ENCODE measurements at places on chromosomes 2 and 18.

GRCh38 chr2:216717491-216717901 is 22.1 kb upstream of the IGFBP5 start:
- DNase-seq = no peak

GRCh38 chr2:215726070-215726469 is 287.3 kb downstream of the MREG start:
- DNase-seq = no peak

- peak; percentile 47 for DNase-seq
Measured at GRCh38 chr2:66495788-66496640, 61.1 kb downstream of the MEIS1 start.

DNA sequence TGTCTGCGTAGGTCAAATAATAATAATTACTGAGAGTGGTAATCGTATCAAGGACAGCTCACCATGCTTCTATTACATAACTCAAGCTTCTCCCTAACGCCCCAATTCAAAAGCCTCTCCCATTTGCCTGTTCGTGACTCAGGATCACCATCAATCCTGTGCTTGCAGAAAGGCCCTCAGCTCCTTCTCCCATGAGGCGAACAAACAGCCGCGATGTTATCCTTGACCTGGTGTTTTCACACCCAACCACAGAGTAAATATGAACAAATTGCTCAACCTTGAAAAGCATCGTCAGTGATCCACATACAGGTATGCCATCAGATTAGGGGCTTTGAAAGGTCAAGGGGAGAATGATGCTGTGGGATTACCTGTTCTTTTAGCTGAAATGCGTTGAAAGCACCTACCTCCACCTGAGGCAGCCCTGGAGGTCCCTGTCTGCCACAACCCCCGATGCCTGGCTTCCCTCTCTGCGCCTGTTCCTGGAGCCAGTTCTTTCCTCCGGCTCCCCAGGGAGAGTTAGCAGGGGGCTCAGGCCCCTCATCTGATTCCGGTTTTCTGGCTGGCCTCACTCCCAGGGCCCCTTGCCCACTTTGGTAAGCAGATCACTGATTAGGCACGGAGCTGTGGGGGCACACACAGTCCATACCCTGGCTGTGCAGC is 39.1 kb upstream of the ODC1 start:
- no peak for DNase-seq

DNA sequence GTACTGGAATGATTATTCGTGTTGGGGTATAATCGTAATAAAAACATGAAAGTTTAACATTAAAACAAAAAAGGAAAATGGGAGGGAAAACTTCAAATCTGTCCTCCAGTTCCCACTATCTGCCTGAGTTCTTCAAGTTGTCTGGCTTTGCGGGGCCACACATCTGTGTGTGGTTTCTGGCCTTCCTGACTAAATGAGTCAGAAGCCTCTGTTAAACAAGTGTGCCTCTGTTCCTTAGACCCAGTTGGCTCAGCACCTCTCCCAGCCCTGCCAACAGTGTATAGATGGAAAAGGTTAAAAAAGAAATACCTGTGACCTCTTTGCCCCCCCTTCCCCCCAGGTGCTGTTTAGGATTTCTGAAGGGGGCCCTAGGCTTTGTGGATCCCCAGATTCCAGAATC is 30.2 kb downstream of the XDH start:
- no peak for DNase-seq

DNA sequence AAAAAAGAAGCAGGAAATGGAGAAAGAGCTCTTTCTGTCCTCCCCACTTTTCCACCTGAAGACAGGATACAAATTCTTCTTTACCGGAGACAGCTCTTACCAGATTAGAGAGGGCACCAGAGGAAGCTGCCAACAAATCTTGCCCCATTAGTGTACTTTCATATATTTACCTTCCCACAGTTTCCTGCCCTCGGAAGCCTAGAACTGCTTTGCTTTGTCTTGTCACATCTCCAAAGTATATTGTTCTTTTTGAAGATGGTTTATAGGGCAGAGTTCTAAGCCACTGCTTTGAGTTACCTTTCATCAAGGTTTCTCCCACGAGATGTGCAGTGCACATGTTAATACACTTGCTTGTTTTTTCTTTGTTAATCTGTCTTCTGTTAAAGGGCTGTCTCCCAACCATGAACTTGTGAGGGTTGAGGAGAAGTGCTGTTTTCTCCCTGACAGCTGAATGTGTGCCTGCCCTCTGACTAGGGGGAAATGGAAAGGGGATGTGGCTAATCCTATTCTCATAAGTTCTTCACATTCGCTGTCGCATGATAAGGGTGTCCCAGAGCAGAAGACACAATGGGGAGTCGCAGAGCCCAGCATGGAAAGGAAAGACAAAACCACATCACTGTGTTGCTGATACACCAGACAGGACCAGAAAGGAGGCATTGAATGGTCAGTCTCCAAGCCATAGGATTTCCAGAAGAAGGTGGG is 24.2 kb downstream of the CENPA start:
- no peak for DNase-seq

DNA sequence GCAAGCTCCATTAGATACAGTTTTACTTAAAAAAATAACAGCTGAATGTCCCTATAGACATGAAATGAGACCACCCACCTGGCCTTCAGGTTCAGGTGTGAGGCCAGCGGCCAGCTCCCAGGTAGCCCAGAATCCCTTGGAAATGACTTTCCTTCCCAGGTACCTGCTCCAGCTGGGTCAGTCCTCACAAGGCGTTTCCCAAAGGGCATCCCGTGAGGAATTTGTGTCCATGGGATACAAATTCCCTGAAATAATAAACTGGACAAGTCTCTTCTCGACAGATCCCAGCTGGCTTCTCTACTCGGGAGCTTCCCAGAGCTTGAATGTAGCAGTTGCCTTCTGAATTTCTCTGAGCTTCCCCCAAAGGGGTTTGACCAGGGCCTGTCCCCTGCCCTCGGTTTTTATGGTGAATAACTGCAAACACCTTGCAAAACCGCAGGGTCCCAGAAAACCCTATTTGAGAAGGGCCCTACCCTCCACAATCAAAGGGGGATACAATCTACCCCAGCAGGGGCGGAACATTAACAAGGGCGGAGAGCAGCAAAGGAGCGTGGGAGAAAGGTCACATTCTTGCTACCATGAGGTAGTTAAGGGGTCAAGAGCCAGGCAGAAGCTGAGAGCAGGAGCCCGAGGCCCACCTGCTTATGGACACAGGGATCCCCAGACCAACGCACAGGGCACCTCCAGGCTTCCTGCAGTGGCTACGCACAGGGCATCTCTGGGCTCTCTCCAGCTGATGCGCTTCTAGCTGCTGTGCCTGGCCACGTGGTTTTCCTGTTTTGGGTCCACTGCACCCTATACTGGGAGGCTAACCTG is 107.7 kb downstream of the HDAC4 start:
- DNase-seq = no peak

- no peak for DNase-seq
Measured at GRCh38 chr18:43581936-43582519, 304.7 kb upstream of the SYT4 start.

DNA sequence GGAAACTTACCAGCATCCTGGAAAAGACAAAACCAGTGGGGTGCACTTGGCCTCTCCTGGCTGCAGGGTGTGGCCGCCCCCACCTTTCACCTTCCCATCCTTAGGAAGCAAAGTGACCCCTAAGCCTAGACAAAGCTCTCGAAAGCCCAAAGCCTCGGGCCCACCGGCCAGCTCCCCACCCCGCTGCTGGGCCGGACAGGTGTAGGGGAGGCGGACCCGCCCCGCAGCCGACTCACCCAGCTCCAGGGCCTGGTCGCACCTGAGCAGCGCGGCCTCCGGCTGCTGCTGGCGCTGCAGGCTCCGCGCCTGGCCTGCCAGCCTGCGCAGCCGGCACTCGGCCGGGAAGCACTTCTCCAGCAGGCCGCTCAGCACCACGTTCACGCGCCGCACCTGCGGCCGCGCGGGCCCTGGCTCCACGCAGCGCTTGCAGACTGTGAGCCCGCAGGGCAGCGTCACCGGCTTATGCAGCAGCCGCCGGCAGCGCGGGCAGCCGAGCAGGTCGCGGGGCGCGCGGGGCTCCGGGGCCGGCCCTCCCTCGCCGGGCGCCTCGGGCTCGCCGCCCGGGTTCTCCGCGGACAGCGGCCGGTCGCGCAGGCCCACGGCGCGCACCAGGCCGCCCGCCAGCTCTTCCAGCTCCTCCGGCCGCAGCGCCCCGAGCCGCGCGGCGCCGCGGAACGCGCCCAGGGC is 979 bp downstream of the LONRF2 start:
- peak; percentile 71 for DNase-seq

DNA sequence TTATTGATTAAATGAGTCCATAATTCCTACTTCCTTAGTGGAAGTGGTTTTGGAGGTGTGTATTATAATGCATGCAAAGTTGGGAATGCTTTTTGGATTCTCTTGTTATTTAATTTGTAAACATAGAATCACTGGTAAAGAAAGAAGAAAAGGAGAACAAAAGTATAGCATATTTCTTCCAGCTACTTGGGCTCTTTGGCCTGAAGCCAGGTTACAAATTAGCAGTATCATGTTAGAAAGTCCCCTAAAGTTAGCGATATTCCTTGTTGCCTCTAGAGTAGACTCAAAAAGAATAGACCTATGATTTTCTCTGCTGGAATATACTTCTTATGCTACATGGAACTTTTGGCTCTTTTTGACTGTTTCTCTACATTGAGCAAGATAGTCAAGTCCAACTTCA is 60.6 kb upstream of the CD28 start:
- DNase-seq = no peak

DNA sequence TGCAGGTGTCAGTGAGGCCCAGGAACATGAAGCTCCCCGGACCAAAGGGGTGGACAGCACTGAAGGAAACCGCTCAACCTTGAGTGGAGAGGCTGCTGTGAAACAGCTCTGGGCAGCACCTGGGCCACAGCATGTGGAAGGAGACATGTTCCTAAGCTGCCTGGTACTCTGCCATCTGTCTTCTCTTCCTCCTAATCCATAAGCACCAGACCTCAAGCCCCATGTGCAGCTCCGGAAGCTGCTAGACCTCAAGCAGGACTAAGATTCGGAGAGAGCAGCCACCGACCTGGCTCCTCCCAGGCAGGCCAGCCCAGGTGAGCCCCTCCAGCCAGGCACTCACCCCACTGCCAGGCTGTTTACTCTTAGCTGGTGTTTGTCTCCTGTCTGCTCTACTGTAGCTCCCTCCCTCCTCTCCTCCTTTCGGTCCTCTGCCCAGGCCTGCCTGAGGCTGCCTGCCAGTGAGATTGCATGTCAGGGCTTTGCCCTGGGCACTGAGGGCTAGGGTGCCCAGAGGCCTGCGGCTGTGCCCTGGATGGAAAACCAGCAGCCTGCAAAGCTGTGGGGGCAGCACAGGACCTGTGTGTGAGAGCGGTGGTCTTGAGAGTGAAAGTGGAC is 53.7 kb downstream of the BCL11A start:
- DNase-seq = no peak

- DNase-seq = no peak
Measured at GRCh38 chr2:187136646-187137045, 287.7 kb upstream of the ZSWIM2 start.

DNA sequence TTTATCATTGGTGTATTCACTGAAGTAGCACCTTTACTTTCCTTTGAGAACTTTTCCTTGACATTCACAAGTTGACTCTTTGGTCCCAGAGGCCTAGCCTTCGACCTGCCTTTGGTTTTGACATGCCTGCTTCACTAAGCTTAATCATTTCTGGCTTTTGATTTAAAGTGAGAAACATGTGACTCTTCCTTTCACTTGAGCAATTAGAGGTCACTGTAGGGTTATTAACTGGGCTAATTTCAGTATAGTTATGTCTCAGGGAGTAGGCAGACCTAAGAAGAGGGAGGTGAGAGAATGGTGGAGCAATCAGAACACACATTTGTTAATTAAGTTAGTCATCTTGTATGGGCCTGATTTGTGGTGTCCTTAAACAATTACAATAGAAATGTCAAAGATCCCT is 1040.7 kb upstream of the SLC39A10 start:
- no peak for DNase-seq

- no peak for DNase-seq
Measured at GRCh38 chr18:35192415-35192814, 48.4 kb upstream of the ZNF397 start.

DNA sequence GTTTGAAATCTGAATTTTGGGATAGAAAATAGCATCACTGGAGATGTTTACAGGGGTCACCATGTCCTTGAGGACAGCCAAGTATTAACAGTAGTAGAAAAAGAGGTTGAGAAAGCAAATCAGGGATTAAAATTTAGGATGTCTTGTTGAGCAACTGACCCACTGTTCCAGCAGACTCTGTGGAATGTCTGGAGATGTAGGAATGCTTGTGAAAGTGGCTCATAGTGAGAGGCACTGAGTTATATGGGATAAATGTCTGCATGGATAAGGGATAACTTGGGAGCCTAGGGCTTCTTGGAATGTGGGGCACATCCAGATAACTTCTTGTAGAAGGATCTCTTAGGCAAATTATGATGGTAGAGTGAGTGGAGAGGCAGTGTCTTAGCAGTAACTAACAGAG is 495.0 kb downstream of the TMX3 start:
- no peak for DNase-seq

DNA sequence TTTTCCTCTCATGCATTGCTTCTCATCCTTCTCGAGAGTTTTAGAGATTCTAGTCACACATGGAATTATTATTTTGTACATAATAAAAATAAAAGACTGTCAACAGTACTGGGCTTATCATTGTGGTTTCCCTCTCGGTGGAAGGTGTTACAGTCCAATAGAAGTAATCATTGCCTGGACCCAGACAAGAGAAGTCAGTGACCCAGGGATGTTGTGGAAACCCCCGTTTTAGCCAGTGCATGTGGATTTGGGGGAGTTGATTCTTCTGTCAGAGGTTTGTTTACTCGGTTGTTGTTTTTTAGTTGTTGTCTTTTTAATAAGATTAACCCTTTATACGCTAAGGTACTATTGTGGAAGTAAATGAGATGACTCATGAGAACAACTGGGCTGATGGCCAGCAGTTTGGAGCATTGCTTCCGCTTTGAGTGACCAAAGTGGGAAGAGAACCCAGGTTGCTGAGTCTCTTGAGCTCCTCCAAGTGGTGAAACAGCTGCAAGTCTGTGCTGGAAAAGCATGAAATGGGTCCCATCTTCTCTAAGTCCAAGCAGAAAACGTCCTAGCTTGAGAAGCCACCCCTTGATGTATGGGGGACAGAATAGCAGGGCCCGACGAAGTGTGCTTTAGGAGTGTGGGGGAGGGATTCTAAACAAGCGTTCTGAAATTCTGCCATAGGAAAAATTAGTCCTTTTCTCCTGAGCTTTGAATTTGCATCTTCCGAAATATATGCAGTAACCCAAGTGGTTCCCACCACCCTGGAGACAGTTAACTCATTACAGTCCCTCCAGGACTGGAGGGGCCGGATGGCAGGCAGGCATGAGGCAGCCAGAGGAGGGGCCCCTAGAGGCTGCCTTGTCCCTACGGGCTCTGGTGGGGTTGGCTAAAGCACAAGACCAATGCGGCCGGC is 61.8 kb upstream of the GPR45 start:
- DNase-seq = peak; percentile 51

DNA sequence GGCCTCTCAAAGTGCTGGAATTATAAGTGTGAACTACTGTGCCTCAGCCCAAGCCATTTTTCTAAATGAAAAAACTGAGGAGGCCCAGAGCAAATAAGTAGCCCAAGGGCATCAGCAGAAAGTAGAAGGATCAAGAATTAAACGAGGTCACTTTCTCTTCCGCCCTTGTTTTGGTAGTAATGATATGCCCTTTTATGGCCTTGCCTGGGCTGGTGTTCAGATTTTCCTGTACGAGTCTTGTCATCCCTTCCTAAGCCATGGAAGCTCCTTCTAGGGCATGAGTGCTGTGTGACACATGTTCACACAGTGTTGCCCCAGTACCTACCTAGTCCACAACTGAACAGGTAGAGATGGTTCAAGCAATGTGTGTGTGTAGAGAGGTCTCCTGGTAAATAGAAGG is 6.6 kb downstream of the HPCAL1 start:
- DNase-seq = no peak

GRCh38 chr2:64768491-64769005 is 114.8 kb upstream of the SERTAD2 start:
- DNase-seq = no peak

Measured in HEK293T (cell line).